Stimulated activated CD4-positive, alpha-beta T cell treated with anti-CD3 and anti-CD28 coated beads, Interleukin-4, amount 100 ng/mL, for 48 hours (primary cell): ENCODE measurements at places on chromosomes 12 and 14.

- DNase-seq, result no peak
These were observed 6.5 kb downstream of the BHLHE41 start for GRCh38 chr12:26118308-26118707.

GRCh38 chr14:25197885-25198284, 147.9 kb upstream of the STXBP6 start:
- no peak for DNase-seq

GRCh38 chr12:113184098-113184899, 979 bp downstream of the DDX54 start:
- no peak for DNase-seq

GRCh38 chr12:42221726-42222125, 16.3 kb downstream of the YAF2 start:
- DNase-seq, result no peak

GRCh38 chr14:101102875-101103274, 199.4 kb upstream of the RTL1 start:
- no peak for DNase-seq

DNA sequence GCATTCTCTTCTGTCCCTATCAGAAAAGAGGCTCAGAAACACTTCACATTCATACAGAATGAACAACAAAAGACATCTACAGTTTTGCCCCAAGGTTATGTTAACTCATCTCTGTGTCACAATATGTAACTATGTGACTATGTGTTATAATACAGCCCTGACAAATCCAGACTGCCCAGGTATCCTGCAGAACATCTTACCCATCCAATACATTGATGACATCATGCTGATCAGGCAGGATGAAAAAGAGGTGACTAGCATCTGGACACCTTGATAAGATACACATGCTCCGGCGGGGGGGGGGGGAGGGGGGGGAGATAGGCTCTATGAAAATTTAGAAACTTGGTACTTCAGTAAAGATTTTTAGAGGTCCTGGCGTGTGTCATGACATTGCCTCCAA, 8.3 kb upstream of the GNS start:
- no peak for DNase-seq

- no peak for DNase-seq
These were observed 10.1 kb upstream of the TBX5 start for GRCh38 chr12:114416028-114416427.

- no peak for DNase-seq
These were observed 34.1 kb downstream of the IFT43 start for GRCh38 chr14:76019676-76020075.

DNA sequence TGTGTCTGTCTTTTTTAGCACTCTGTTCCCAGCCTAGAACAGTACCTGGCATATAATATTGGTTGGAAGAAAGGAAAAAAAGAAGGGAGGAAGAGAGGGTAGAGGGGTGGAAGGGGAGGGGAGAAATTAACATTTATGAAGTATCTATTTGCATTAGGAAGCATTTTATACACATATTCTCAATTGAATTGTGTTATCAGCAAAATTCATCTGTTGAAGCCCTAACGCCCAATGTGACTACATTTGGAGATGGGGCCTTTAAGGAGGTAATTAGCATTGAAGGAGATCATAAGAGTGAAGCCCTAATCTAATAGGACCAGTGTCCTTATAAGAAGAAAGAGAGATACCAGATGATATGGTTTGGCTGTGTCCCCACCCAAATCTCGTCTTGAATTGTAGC, 30.2 kb upstream of the FICD start:
- no peak for DNase-seq

- DNase-seq, result no peak
These were observed 156.1 kb downstream of the VRK1 start for GRCh38 chr14:96953087-96953874.

- DNase-seq, result no peak
These were observed 28.6 kb downstream of the CALM1 start for GRCh38 chr14:90425373-90425879.

DNA sequence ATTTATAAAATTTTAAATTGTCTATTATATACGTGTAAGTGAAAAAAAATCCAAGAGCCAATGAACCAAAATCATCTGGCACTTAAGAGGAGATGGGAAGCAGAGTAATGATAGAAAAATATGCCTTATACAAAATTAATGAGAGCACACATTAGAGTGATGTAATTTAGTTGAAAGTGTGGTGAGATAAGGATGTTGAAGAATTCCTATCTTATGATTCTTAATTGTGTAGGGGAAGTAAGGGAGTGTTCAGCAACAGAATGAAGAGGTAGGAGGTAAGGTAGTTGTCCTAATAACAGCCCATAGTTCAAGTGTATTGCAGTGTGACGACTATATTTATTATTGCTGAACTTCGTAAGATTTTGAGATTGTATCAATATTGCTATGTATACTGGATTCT, 843.4 kb upstream of the FLRT2 start:
- DNase-seq, result no peak

- DNase-seq, result no peak
These were observed 60.6 kb downstream of the NOC4L start for GRCh38 chr12:132204793-132205270.

GRCh38 chr14:64444140-64444539, 21.2 kb upstream of the AKAP5 start:
- DNase-seq, result no peak

GRCh38 chr14:50821510-50822464, 9.2 kb downstream of the NIN start:
- no peak for DNase-seq

DNA sequence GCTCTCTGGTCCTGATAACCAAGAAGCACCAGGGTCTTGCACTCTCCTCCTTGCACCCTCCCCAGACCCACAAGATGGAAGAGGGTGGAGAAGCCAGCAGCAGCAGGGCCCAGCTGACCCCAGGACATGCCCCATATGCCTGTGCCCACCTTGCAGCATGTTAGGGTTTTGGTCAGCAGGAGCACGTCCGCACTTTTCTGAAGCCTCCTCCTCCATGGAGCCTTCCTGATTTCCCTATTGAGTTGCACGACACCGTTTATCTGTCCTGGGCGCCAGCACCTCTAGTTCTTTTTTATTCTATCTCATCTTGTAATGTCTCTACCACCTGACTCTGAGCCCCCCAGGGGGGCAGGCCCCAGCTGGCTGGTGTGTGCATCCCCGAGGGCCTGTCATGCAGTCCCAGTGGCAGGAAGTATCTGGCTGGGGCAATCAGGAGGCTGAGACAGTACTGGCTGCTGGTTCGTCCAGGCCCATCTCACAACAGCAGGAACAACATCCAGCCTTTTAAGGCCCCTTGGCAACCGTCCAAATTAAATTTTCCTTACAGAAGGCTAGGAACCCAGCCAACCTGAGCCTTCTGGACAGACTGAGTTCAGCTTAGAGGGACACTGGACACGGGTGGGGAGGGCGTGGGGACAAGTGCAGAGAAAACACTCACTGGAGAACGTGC, 39.6 kb downstream of the CCDC85C start:
- no peak for DNase-seq

GRCh38 chr12:93497456-93497855, 30.1 kb downstream of the MRPL42 start:
- DNase-seq, result no peak

GRCh38 chr14:68011406-68012028, 191.9 kb downstream of the RAD51B start:
- no peak for DNase-seq

DNA sequence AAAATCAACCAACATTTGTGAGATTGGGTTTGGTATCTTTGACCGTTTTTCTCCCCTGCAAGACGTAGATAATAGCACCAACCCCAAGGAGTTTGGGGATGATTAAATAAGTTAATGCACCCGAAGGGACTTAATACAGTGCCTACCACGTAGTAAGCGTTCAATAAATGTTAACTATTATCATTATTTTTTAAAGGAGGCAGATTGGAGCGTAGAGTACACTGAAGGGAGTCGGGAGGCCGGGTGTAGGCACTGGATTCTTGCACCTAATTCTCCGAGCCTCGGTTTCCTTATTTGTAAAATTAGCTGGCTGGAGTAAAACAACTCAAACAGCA, 367 bp upstream of the FRS2 start:
- no peak for DNase-seq

- no peak for DNase-seq
These were observed 1164.0 kb downstream of the TMEM121 start for GRCh38 chr14:106690333-106690891.

- DNase-seq, result peak; percentile 42
These were observed 84.4 kb downstream of the VWF start for GRCh38 chr12:6039894-6040601.

DNA sequence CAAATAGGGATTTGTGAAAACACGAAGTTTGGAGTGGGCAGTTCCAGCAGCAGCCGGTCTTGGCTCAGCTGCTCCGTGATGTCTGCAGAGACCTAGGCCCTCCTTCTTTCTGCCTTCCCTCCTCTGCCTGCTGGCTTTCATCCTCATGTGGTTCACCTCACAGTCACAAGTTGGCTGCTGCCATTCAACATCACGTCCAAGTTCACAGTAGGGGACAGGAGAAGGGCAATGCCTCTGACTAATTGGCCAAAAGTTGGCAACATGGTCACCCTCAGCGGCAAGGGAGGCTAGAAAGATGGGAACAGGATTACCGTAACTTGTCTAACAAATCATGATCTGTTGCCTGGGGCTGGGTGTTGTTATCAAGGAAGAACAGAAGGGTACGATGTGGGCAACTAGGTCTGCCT, 7.8 kb upstream of the CACNA2D4 start:
- no peak for DNase-seq

DNA sequence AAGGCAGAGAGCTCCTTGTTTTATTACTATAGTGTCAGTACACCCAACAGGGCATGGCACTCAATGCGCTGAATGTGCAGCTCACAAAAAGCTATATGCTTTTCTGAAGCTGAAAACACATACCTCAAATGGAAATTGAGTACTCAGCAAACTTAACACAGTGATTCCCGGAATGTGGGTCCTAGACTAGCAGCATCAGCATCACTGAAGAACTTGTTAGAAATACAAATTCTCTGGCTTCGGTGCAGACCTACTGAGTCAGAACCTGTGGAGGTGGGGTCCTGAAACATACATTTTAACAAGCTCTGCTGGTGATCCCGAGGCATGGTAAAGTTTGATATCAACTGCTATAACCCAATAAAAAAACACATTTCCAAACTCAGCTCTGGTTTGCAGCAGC, 14.9 kb downstream of the RERG start:
- DNase-seq, result no peak

DNA sequence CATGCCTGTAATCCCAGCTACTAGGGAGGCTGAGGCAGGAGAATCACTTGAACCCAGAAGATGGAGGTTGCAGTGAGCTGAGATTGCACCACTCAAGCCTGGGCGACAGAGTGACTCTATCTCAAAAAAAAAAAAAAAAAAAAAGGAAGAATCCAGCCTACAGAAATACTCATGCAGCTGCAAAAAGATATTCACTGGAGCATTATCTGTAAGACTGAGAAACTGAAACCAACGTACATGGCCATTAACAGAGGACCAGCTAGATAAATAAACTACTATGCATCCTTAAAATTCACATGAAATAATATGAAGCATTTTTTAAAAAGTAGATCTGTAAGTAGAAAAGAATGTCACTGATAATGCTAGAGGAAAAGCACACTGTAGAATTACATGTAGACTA, 3.5 kb downstream of the SLC7A7 start:
- no peak for DNase-seq

DNA sequence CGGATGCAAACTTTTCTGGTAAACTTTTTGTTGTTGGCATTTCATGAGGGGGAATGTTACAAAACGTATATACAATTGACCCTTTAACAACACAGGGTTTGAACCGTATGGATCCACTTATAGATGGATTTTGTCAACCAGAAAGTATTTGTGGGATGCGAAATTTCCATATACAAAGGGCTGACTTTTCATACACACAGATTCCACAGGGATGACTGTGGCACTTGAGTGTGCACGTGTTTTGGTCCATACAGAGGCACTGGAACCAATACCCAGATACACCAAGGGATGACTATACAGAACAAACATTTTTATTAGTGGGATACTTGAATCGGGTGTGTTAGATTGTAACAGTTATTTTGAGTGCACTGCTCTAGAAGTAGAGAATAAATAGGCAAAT, 29.8 kb upstream of the CCT2 start:
- DNase-seq, result no peak

DNA sequence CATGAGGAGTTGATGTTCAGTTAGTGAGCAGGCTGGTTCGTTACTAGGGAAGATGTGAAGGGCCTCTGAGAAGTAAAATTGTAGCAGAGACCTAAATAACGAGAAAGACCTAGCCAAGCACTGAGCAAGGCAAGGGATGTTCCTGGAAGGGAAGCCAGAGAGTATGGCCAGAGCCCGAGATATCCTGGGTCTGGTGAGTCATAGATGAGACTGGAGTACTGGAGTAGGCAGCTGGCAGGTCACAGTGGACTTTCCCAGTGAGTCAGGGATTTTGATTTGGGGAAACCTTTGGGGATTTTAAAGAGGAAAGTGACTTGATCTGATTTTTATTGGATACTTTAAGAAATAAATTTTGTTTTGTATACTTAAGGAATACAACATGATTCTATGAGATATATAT, 369.0 kb downstream of the DIO2 start:
- DNase-seq, result no peak

DNA sequence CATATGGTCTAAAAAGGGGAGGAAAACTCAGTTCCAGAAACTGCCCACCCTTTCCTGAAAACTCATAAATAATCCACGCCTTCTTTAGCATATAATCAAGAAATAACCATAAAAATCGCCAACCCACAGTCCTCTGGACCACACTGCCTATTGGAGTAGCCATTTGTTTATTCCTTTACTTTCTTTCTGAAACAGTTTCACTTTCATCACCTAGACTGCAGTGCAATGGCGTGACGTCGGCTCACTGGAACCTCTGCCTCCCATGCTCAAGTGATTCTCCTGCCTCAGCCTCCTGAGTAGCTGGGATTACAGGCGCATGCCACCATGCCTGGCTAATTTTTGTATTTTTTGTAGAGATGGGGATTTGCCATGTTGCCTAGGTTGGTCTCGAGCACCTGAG, 44.2 kb downstream of the CLMN start:
- no peak for DNase-seq

- no peak for DNase-seq
These were observed 1.5 kb upstream of the KRT6A start for GRCh38 chr12:52494518-52494917.

- no peak for DNase-seq
These were observed 17.2 kb downstream of the REM2 start for GRCh38 chr14:22900081-22900799.

DNA sequence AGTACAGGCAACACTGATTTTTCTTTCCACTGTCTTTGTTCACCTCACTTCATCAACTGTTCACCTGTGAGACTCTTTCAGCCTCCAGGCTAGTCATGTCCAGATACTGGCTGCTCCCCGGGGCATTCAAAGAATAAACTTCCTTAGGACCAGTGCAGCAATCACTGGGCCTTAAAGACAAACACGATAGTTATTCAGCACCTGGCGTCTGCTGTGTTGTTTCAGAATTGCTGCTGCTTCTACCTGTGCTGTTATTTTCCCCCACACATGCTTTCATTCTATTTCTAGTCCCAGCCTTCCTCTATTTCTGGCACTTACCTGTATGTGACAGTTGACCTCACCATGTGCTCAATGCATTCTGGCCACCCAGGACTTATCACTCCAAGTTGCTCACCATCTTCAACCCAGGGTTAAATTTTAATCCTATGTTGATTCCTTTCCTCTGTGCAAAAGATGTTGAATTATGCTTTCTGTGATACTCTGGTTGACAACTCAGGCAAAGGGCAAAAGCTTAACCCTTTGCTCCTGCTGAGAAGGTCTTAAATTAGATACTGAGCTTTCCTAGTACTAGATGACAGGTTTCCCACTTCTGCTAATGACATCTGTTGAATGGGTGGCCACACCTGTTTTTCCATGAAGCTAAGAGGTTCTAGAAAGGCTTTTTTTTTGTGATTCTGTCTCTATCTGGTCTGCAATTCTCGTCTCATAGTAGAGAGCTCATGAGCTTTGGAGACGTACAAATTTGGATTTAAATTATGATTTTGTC, 41.4 kb downstream of the PTPRQ start:
- no peak for DNase-seq

GRCh38 chr14:105851716-105852377, 325.5 kb downstream of the TMEM121 start:
- DNase-seq, result no peak
